Activated T-helper 2 cell treated with anti-CD3 and anti-CD28 coated beads, Interferon-gamma antibody, Interleukin-2, Interleukin-4, amounts not matched to agents 10 μg/mL and 5 μg/mL and 100 μg/mL, durations not matched to agents 14 hours and 24 hours and 36 hours (primary cell): ENCODE measurements at places on chromosomes 7 and 10.

DNA sequence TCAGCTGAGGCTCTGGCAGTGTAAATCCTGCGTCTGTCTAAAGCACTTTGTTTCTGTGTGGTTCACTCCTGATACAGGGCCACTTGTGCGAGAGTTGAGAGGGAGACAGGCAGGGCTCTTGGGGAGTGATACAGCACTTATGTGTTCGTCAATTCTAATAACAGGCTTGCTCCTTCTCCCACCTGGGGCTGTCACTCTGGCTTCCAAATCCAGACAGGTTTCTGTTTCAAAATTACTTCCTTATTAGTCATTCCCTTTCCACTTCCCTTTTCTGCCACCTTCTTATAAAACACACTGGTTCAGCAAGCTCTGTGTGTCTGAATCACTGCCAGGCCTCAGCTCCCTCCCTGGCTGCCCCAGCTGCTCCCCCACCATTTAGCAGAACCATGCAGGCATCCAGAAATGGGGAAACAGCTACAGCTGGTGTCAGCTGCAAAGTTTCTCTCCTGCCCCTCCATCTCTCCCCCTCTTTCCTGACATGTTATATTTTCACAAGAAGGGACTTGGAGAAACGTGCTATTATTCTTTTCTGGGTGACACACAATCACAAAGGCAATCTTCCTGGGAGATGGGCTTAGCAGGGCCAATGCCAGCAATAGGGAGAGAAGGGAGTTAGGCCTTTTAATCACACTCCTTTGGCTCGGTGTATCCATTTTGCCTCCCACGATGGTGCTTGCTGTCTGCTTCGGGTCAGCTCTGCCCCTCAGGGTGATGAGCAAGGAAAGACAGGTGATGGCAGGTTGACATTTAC, 58.4 kb upstream of the ZNRF2 start:
- no peak for DNase-seq

GRCh38 chr7:12851142-12851541, 163.7 kb downstream of the ARL4A start:
- DNase-seq: no peak

GRCh38 chr10:76945166-76945565, 692.4 kb downstream of the KCNMA1 start:
- DNase-seq: no peak

GRCh38 chr10:118694848-118695247, 59.9 kb downstream of the CACUL1 start:
- no peak for DNase-seq

DNA sequence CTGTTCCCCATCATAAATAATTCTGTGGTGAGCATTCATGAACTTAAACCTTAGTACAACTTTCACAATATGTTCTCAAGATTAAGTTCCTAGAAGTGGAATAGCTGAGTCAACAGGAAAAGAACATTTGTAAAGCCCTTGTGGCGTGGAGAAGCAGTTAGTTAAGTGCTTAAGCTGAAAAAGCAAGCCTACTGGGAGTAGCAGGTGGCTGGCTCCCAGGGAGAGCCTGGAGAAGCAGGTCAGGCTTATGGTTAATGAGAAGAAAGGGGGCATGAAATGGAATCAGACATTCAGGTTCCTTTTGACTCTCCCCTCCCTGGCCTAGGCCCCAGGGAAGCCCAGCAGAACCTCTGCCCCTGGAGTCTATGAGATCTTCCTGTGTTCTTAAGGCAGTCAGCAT, 35.3 kb downstream of the VSTM4 start:
- DNase-seq: no peak

- no peak for DNase-seq
These were observed 11.7 kb downstream of the PRKAG2 start for GRCh38 chr7:151865070-151865670.

GRCh38 chr10:48470893-48471805, 133.7 kb downstream of the ARHGAP22 start:
- no peak for DNase-seq

GRCh38 chr7:143381427-143382125, 431 bp downstream of the ZYX start:
- DNase-seq: no peak

DNA sequence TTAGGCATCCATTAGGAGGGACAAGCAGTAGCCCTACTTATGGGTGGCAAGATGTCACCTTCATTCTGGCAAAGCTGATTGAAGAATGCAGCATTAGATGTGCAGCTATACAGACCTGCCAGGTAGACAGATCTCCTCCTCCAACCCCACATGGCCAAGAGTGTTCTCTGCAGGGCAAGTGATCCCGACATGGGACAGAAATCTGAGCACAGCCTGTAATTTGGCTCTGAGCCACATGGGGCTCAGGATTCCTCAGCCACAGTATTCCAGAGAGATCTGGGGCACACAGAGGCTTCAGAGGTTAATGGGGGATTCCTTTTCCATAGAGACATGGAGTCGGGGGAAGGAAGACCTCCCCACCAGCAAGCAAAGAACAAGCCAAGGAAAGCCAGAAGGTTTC, 58.7 kb upstream of the GDF10 start:
- DNase-seq: no peak

DNA sequence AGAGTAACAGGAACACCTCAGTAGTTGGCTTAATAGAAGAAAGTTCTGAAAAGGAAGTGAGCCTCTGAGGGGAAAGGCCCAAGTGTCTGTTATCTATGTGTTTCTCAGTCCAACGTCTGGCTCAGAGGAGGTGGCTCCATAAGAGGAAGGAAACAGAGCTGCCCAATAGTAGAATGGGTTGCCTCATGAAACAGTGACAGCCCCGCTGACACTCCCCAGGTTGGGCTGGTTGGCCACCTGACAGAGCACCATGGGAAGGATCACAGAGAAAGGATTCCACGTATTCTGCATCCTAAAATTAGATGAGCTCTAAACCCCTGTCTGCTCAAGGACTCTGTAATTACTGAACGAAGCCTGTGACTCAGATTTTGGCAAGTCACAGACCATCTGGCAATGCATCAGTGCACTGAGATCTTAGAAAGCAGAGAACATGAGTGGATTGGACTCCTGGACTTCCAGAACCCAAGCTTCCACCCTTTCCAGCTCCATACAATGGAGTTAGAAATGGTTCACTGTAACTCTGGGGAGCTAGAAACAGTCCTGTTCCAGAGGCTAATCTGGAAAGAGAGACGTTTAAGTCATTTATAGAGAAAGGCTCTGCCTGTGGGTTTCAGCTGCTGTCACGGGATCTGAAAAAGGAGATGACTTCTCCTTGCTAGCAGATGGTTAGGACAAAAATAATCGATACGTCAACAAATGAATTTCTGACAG, 2.9 kb downstream of the PKD2L1 start:
- DNase-seq: peak; percentile 42

- DNase-seq: no peak
These were observed 420.7 kb upstream of the NFE2L3 start for GRCh38 chr7:25731068-25731845.

- DNase-seq: no peak
These were observed 277.4 kb downstream of the CCSER2 start for GRCh38 chr10:84605802-84606201.

DNA sequence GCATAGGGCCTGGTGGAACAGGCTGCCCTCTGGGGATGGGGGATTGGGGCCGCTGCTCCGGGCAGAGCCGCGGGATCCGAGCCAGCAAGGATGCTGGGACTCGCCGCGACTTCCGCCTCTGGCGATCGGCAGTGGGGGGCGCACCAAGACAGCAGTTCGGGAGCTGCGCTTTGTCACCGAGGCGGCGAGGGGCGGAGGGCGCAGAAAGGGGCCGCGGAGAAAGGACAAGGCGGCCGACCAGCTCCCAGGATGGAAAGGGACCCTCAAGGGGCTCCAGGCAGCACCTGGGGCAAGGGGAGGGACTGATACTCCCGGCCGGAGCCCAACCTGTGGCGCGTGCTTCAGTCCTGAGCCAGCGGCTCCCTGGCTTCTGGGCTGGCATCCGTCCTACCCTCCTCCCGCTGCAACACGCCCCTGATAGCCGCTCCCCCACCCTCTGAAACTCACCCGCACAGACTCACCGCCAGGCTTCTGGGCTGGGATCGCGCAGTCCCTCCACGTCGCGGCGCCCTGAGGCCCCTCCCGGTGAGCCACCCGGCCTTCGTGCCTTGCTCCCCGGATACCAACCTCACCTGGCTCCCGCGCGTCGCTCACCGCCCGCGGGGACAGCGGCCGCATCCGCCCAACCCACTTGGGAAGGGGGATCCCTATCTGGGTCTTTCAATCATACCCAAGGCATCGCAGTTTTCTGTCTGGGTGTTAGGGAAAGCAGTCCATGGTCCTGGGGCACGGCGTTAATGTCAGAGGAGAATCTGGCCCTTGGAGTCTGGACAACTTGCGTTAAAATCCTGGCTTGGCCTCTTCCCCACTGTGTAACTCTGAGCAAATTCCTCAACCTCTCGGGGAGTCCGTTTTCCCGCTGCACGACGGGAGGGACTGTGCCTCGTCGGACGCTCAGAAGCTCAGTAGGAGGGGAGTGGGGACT, 7.0 kb upstream of the EVX1 start:
- no peak for DNase-seq

DNA sequence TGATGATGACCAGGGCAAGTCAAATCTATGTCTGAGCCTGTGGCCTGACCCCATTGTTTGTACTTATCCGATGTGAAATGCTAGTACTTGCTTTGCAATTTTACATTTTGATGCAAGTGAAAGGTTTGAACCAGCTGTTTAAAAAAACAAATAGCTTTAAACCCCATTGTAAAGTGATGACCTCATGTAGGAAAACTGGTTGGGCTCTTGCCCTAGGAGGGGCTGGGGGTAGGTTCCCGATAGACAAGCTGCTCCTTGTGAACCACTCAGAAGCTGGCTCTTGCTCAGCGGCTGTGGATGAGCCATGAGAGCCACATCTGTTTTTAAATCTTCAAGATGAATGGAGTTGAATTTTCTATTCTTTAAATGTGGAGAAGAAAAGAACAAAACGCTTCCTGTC, 185.3 kb downstream of the WDR11 start:
- no peak for DNase-seq

DNA sequence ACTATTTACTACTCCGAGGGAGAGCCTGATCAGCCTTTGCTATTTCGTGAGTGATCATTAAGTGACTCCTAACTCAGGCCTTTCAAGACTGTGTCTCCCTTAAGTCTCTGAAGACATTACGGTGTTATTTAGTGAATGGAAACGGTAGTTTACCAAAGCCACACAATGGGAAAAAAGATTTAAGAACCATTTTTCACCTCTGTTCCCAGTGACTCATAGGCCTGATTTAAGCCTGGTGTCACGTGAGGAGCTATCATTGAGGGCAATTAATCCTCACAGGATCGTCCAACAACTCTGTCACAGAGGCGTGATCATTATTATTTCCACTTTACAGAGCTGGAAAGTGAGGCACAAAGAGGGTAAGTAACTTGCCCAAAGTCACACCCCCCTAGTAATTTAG, 20.3 kb downstream of the C10orf90 start:
- no peak for DNase-seq

DNA sequence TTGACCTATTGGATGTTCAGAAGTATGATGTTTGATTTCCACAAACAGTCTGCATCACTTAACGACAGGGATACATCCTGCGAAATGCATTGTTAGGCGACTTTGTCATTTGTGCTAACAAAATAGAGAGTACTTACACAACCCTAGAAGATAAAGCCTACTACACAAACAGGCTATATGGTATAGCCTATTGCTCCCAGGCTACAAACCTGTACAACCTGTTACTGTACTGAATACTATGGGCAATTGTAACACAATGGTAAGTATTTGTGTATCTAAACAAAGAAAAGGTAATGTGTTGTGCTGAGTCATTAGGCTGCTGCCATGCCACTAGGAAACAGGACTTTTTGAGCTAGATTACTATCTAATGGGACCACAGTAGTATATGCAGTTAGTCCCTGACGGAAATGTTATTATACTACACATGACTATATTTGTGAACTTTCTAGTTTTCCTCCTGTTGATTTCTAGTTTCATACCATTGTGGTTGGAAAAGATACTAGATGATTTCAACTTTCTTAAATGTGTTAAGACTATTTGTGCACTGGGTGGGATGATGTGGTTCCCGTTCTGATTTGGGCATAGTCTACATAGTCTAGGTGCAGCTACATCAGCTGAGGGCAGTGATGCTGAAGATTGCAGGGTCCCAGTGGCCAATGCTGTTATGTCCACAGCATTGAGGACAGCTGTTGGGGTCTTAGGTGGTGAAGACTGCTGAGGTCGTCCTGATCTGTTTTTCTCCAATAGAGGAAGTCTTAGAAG, 161.7 kb downstream of the HTR7 start:
- DNase-seq: no peak
